ENCODE measurements at places on chromosomes 1 and 21. TPM values are rescaled to one million over a fixed set of nuclear protein-coding genes. Genes with fewer than 3 reads are reported as not detected.
A peak's percentile ranks its signal among the peaks of the same experiment; 100 is the strongest.

- DNase-seq: no peak
Observed at GRCh38 chr1:8554956-8555534, 237.1 kb downstream of the SLC45A1 start.

GRCh38 chr1:87291107-87291506 is 37.6 kb upstream of the LMO4 start:
- no peak for DNase-seq

DNA sequence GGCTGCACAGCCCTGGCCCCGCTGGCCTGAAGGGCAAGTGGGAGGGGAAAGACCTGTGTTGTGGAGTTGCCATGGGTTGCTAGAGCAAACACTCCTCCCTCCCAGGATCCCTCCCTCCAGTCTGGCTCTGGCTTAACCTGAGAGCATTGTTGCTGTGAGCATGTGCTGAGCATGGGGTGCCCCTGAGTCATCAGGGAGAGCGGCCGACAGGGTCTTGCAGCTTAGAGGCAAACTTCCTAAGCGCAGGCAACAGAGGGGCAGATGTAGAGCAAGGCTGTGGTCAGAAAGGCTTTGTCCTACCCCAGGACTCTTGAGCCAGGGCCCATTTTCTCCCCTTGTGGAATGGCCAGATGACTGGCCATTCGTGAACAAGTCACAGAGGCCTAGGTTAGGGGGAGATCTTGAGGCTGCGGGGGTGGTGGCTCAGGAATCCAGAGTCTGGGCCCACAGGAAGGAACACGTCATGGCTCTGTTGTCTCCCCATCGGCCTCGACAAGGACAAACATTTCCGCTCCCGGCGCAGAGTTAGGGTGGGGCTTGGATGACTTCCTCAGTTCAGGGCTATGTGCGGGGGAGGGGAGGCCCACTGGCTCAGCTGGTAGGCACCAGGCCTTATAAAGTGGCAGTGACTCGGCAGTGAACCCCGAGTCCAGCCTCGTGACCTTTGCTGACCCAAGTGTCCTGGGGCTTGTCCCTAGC is 362 bp upstream of the DYNLT4 start:
- peak; percentile 84 for DNase-seq

DNA sequence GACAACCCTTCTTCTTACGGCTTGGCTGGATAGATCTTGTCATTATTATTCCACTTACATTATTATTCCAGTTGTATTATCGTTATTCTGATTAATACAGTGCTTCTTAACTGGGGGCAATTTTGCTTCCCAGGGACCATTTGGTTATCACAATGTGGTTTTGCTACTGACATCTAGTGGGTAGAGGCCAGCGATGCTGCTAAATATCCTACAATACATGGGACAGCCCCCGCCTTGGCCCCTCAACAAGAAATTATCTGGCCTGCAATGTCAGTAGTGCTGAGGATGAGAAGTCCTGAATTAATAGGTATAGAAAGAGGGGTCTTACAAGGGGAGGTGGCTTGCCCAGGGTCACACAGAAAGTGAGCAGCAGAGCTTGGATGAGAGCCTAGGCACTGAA is 105.6 kb downstream of the PTPRU start:
- DNase-seq: no peak

DNA sequence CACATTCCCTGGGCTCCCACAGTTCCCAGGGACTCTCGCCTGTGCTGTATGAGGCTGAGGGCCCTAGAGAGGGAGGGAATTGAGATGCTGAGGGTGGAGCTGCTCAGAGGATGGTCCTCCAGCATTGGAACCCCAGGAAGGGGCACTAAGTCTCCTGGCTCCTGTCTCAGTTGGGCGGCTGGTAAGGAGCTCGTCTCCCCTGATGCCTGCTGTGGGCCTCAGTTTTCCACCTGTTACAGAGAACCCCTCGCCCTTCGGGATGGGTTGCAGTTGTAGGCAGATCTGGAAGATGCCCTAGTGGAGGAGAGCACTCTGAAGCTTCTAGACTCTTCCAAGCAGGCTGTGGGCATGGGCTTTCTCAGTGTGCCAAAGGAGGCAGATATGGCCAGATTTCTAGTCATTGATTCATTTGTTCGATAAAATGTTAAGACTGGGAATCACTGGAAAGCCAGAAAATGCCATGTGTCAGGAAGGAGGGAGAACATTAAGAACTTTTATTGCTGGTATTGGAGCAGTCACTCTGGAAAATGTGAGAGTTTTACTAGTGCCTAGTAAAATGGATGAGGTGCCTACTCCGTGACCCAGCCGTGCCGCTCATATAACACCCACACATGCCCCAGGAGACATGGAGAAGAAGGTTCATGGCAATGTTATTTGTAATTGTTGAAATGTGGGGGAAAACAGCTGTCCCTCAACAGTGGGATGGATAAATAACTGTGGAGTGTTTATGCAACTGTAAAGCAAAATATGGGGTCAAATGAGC is 828 bp upstream of the MYBPH start:
- DNase-seq: no peak

- no peak for DNase-seq
Observed at GRCh38 chr1:5067246-5067645, 412.8 kb downstream of the AJAP1 start.

- DNase-seq: no peak
Observed at GRCh38 chr1:51526248-51526647, 7.2 kb upstream of the EPS15 start.

- DNase-seq: no peak
Observed at GRCh38 chr21:17709266-17709611, 96.5 kb upstream of the BTG3 start.

DNA sequence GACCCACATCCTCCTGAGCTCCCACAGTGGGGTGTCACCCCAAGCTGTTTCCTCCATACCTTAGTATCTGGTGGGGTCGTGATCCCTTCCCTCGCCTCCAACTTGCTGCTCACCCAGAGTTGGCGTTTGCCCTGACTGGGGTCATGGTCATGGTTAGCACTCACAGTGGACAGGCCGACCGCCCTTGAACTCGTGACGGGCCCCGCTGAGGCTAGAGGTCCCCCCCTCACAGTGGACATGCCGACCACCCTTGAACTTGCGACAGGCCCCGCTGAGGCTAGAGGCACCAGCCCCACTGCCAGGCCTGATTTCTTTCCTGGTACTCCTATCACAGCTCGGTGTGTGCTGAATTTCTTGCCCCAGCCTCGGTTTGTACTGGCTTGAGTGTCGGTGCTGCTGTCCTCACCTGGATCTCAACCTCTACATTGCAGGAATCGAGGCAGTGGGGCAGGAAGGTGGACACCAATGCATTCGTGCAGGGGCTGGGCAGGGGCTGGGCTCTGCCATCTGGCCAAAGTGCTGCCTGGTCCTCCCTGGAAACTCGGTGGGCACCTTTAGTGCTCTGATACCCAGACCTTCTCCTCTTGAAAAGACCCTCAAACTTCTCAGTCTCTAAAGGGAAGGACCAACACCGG is 37.5 kb upstream of the AJAP1 start:
- peak; percentile 37 for DNase-seq

GRCh38 chr1:163796394-163796821 is 474.7 kb downstream of the NUF2 start:
- no peak for DNase-seq

- no peak for DNase-seq
Observed at GRCh38 chr1:201842472-201843027, 13.6 kb downstream of the IPO9 start.

- peak; percentile 8 for DNase-seq
Observed at GRCh38 chr1:156114919-156115513, 505 bp downstream of the LMNA start.

GRCh38 chr1:185058876-185059275 is 13.5 kb downstream of the RNF2 start:
- no peak for DNase-seq

- DNase-seq: no peak
Observed at GRCh38 chr1:85438353-85438752, 26.6 kb downstream of the DDAH1 start.

- DNase-seq: no peak
Observed at GRCh38 chr21:16534408-16535101, 804.8 kb downstream of the USP25 start.

DNA sequence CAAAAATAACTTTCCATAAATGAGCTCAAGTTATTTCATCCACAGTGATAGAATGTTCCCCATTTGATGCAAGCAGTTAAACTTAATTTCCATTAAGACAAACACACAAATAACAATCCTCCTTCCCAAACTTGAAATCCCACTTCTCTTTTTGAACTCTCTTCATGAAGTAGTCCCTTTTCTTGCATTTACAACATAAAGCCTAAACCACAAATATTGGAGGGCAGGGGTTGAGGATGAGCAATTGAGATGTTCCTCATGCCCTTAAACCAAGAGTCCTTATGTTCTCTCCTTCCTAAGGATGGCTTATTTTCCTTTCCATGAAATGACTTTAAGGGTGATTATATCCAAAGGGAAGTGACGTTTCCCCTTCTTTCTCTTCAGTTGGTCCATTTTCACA is 228.8 kb downstream of the DISC1 start:
- no peak for DNase-seq

DNA sequence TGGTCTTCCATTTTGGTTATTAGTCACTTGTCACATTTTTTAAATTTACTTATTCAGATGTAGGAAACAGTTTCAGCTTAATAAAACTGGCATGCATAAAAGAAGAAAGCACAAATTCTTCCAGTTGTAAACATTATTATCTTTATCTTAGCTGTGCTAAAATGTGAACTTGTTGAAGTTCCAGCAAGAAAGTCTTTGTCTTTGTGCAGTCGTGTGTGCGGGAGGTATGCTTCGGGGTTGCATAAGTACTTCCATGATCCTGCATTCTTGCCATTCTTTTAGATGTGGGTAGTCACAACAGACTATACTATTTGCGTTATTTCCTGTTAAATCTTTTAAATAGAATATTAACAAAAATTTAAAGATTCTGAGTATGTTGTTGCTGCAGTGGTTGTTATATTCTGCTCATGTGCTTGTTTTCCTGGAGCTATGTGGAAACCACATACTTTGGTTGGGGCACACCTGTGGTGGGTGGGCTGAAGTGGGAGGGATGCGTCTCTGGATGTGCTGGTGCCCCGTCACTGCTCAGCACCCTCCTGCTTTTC is 49.9 kb downstream of the CBS start:
- DNase-seq: no peak

DNA sequence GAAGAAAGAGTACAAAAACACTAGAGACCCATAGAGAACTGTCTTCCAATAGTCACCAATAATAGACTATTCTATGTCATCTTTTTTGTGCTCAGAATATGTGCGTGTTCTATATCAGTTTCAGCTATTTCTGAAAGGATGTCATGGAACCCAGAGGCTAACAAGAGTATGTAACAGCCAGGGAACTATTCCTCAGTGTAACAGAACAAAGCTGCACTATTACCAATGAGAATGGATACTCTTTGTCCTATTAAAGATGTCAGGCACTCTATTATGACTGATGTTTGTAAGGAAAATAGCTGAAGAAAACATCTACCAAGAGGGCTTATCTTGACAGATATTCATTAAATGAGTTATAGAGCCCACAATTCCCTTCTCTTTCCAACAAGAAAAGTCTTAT is 8.6 kb upstream of the LRRC8C start:
- no peak for DNase-seq

DNA sequence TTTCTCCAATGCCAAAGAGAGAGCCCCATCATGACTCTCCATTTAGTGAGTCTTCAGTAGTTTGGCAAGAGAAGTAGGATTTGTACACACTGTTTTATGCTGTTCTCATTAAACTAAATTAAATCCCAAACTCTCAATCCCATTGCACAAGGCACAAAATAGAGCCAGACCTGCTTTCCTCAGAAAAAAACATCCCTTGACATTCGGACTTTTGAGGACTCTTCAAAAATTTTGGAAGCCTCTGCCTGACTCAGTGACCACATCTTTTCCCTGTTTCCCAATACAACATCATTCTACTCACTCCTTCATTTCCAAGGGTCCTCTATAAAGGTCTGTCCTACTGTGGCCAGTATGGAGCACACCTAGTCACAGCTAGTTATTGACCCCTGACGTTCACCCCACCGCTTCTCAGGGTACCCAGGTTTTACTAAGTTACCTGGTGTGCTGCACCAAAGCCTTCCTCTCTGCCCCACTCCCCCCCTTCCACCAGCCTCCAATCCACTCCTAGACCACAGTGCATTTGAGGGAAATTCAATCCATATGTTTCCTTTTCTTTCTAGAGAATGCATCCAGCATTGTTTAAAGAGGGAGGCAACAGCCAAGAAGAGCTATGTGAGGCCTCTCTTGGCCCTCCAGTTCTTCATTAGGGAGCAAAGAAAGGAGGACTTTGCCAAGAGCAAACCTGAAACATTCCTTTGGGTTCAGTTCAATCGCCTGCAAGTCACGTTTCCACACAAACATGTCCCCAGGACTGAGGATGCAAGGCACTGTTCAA is 428.7 kb downstream of the PLPP3 start:
- no peak for DNase-seq

DNA sequence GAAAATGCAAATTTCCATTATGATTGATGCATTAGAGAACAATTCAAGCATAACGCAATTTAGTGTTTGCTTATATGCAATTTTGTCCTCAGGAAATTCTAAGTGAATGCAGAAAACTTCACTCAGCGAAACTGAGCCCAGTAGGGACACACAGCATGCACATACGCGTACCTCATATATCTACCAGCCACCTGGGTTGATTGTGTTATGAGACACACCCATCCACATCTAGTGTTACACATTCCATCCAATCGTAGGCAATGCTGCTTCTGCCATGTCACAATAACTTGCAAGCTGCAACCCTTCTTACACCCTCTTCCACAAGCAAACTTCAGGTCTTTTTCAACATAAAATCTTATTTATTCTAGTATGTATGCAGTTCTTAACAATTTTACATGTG is 312.9 kb downstream of the HHAT start:
- no peak for DNase-seq

DNA sequence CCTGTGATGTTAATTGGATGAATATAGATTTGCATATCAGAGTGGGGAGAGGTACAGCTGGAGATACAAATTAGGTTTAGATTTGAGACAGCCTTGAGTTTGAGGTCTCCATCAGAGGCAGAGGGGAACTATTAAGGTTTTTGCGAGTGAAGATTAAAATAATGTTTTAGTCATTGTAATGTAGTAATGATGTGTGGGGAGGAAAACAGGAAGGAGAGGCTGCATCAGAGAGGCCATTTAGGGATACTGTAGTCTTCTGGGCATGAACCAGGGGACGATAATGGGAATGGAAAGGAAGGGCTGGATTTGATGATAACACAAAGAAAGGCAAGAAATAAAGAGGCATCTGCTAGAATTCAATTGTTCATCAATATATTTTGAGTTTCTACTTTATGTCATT is 9.5 kb downstream of the CD84 start:
- no peak for DNase-seq

Gene RIPPLY3
- 0.09 TPM for total RNA-seq

Gene GSTM1
- not detected for total RNA-seq

Gene GATAD2B
- total RNA-seq: 64.9 TPM

Gene NDUFS2
- total RNA-seq: 93.5 TPM

Gene SLC37A1
- total RNA-seq: 16.6 TPM

Gene GJA9
- not detected for total RNA-seq

Gene TPTE
- not detected for total RNA-seq

Gene RAB7B
- 0.48 TPM for total RNA-seq

Gene BATF3
- 147 TPM for total RNA-seq

Measured in CD8-positive, alpha-beta memory T cell (primary cell).